ENCODE measurements at places on chromosomes 12 and 14. TPM values are rescaled to one million over a fixed set of nuclear protein-coding genes. Genes with fewer than 3 reads are reported as not detected.

GRCh38 chr14:99345472-99345871 is 73.5 kb upstream of the BCL11B start:
- no peaks in the 10 kb centered on the region for H3K36me3 ChIP-seq
- H3K4me3 ChIP-seq: no peak overlapping the region
- DNase-seq: no peak
- no peaks in the 10 kb centered on the region for H3K27me3 ChIP-seq
- no peaks in the 10 kb centered on the region for H3K4me1 ChIP-seq

DNA sequence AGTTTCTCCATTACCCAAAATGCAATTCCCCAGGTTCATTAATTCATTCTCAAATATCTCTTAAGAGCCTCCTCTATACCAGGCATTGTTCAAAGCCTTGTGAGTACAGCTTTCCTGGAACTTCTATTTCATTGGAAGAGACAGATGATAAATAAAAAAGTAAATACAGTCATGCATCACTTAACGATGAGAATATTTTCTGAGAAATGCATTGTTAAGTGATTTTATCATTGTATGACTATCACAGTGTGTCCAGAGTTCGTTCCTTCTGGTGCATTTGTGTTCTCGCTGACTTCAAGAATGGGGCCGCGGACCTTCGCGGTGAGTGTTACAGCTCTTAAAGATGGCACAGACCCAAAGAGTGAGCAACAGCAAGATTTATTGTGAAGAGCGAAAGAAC is 66.0 kb downstream of the ANO4 start:
- DNase-seq: no peak
- H3K36me3 ChIP-seq: no peaks in the 10 kb centered on the region
- no peaks in the 10 kb centered on the region for H3K4me1 ChIP-seq
- H3K27me3 ChIP-seq: no peaks in the 10 kb centered on the region
- H3K4me3 ChIP-seq: no peak overlapping the region

- H3K36me3 ChIP-seq: no peaks in the 10 kb centered on the region
- H3K4me3 ChIP-seq: no peak overlapping the region
- DNase-seq: no peak
- H3K27ac ChIP-seq: no peak overlapping the region
- H3K27me3 ChIP-seq: no peaks in the 10 kb centered on the region
- H3K4me1 ChIP-seq: no peaks in the 10 kb centered on the region
Measured at GRCh38 chr14:99004112-99004511, 267.9 kb downstream of the BCL11B start.

Gene EIF2S3B
- total RNA-seq: 0.28 TPM

GRCh38 chr12:54700301-54700700 is 52.1 kb upstream of the DCD start:
- no peaks in the 10 kb centered on the region for H3K4me1 ChIP-seq
- no peak overlapping the region for H3K4me3 ChIP-seq
- no peak for DNase-seq
- no peaks in the 10 kb centered on the region for H3K36me3 ChIP-seq

DNA sequence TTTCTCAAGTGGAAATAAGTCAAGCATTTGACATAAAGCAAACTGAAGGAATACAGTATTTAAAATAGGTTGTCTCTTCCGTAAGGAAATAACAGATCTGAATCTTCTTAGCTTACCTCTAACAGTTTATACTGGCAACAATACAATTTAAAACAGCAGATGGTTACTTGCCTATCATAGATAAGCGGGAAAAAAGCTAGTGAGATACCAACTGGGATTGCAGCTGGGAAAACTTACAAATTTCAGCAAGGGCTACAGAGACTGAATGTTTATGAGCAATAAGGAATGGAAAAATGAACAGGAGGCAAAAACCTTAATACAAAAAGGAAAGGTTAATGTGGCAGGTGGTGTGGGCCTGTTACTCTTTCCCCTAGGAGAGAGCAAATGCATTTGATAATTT is 220.0 kb downstream of the RASSF9 start:
- H3K4me3 ChIP-seq: no peak overlapping the region
- no peaks in the 10 kb centered on the region for H3K36me3 ChIP-seq
- H3K27me3 ChIP-seq: no peaks in the 10 kb centered on the region
- H3K4me1 ChIP-seq: no peaks in the 10 kb centered on the region
- no peak overlapping the region for H3K27ac ChIP-seq
- DNase-seq: no peak

- H3K4me3 ChIP-seq: no peak overlapping the region
- H3K27ac ChIP-seq: no peak overlapping the region
- no peaks in the 10 kb centered on the region for H3K36me3 ChIP-seq
- no peaks in the 10 kb centered on the region for H3K4me1 ChIP-seq
- H3K27me3 ChIP-seq: no peaks in the 10 kb centered on the region
Measured at GRCh38 chr14:34642595-34642994, 12.6 kb upstream of the SNX6 start.

DNA sequence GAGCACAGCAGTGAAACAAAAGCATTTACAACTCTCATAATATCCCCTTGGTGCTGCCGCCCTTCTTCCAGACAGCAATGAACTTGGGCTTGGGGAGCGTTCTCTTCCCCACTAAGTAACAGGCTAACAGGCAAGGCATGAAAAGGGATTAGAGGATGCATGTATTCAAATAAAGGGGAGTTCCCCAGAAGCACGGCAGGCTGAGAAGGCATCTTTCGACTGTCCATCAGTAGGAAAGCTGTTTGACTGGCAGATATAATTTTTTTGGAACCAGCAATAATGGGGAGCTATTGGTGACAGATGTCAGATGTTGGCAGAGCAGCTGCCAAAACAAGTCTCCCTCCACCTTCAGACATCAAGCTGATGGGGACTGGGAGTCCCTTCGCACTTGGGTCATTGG is 9.2 kb upstream of the TIGAR start:
- H3K4me3 ChIP-seq: no peak overlapping the region
- H3K4me1 ChIP-seq: no peaks in the 10 kb centered on the region

GRCh38 chr12:71558445-71558844 is 105.2 kb downstream of the ZFC3H1 start:
- DNase-seq: no peak
- no peak overlapping the region for H3K4me3 ChIP-seq
- H3K4me1 ChIP-seq: peaks cover 3% of the 10 kb centered on the region
- no peaks in the 10 kb centered on the region for H3K36me3 ChIP-seq
- no peaks in the 10 kb centered on the region for H3K27me3 ChIP-seq

DNA sequence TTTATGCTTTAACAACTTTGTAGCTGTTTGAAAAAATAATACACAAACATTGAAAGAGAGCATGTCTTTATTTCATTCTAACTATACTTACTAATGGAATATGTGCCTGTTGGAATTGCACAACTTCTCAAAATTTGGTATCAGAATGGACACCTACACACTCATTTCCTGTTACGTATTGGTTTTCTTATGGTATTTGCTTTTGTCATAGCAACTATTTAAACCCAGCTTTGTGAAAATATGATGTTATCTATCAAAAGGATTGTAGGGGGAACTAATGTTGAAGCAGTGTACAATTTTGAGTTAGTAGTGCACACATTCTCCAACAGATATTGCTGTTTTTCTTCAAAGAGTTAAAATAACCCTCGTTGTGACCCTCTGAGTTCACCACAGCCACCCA is 52.6 kb downstream of the RBMS2 start:
- H3K4me1 ChIP-seq: no peaks in the 10 kb centered on the region
- DNase-seq: no peak
- no peaks in the 10 kb centered on the region for H3K27me3 ChIP-seq
- H3K4me3 ChIP-seq: no peak overlapping the region

GRCh38 chr12:9674226-9674590 is 4.7 kb downstream of the CLEC2D start:
- H3K4me1 ChIP-seq: no peaks in the 10 kb centered on the region
- H3K4me3 ChIP-seq: no peak overlapping the region
- DNase-seq: no peak
- H3K27ac ChIP-seq: no peak overlapping the region
- H3K27me3 ChIP-seq: no peaks in the 10 kb centered on the region
